ENCODE measurements at places on chromosomes 11 and 22. TPM values are rescaled to one million over a fixed set of nuclear protein-coding genes. Genes with fewer than 3 reads are reported as not detected.

Gene LMNTD2
- total RNA-seq, result 0.39 TPM

Gene CNGA4
- total RNA-seq, result 0.16 TPM

Gene FXYD6
- 21.6 TPM for total RNA-seq

Gene NPAS4
- not detected for total RNA-seq

Gene KCNQ1
- total RNA-seq, result not detected

Gene TRIM48
- not detected for total RNA-seq

Gene TRPC6
- total RNA-seq, result 2.2 TPM

Gene HBB
- not detected for total RNA-seq

All from epithelial cell of alveolus of lung (primary cell).